ENCODE measurements at places on chromosomes 3 and 15.

- peaks cover 22% of the 10 kb centered on the region for H3K4me1 ChIP-seq
- DNase-seq, result no peak
- H3K27me3 ChIP-seq, result no peaks in the 10 kb centered on the region
- H3K36me3 ChIP-seq, result no peaks in the 10 kb centered on the region
- H3K27ac ChIP-seq, result no peak overlapping the region
- no peak overlapping the region for H3K4me3 ChIP-seq
These were observed 47.9 kb downstream of the ZNF710 start for GRCh38 chr15:90049030-90049429.

GRCh38 chr3:81663114-81663513, 98.3 kb downstream of the GBE1 start:
- H3K27me3 ChIP-seq, result no peaks in the 10 kb centered on the region
- H3K27ac ChIP-seq, result no peak overlapping the region
- no peak overlapping the region for H3K4me3 ChIP-seq
- no peak for DNase-seq
- no peaks in the 10 kb centered on the region for H3K36me3 ChIP-seq

- no peaks in the 10 kb centered on the region for H3K27me3 ChIP-seq
- DNase-seq, result no peak
- H3K27ac ChIP-seq, result no peak overlapping the region
- no peak overlapping the region for H3K4me3 ChIP-seq
- H3K36me3 ChIP-seq, result no peaks in the 10 kb centered on the region
These were observed 318.2 kb upstream of the KCNH8 start for GRCh38 chr3:18830087-18830486.

GRCh38 chr3:190694335-190695001, 168.0 kb downstream of the GMNC start:
- no peaks in the 10 kb centered on the region for H3K27me3 ChIP-seq
- no peaks in the 10 kb centered on the region for H3K36me3 ChIP-seq
- no peak overlapping the region for H3K27ac ChIP-seq
- no peaks in the 10 kb centered on the region for H3K4me1 ChIP-seq
- no peak for DNase-seq
- no peak overlapping the region for H3K4me3 ChIP-seq

DNA sequence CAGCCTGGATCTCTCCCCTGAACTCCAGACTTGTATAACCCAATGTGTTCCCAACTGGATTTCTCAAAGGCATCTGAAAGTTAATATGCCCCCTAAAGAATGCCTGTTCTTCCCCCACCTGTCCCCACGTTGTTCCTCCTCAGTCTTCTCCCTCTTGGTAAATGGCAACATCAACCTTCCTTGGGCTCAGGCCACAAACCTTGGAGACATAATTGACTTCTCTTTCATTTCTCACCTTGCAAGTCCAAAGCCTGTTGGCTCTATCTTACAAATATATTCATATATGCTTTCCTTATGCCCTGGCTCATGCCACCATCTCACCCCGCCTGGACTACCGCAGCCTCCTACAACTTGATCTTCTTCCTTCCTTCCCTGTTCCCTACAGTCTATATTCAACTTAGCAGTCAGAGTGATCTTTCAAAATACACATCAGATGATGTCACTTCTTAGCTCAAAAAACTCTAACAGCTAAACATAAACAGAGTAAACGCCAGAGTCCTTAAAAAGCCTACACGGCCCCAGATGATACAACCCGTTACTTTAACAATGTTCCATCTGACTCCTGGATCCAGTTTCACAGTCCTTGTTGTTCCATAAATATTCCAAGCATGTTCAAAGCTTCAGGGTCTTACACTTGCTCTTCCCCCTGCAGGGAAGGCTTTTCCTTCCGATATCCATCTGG, 66.2 kb downstream of the ETV5 start:
- no peak for DNase-seq
- H3K27ac ChIP-seq, result no peak overlapping the region

DNA sequence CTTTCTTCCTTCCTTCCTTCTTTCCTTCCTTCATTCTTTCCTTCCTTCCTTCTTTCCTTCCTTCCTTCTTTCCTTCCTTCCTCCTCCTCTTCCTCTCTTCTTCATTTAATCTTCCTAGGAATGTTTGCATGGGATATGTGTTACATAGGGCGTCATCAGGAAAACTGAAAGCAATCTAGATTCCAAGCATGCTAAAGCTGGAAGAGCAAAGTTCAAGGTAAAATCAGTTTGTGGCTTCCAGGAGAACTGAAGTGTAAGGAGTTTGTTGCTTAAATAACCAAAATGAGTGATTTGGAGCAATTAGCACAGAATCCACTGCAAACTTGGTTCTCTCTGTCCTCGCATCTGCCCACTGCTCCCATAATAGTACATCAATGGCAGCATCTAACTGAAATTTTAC, 716.2 kb downstream of the GBE1 start:
- no peak for DNase-seq
- H3K27me3 ChIP-seq, result no peaks in the 10 kb centered on the region
- no peaks in the 10 kb centered on the region for H3K36me3 ChIP-seq
- no peak overlapping the region for H3K4me3 ChIP-seq
- H3K4me1 ChIP-seq, result no peaks in the 10 kb centered on the region
